GM12891 (cell line): ENCODE measurements at places on chromosomes 1 and 21.

DNA sequence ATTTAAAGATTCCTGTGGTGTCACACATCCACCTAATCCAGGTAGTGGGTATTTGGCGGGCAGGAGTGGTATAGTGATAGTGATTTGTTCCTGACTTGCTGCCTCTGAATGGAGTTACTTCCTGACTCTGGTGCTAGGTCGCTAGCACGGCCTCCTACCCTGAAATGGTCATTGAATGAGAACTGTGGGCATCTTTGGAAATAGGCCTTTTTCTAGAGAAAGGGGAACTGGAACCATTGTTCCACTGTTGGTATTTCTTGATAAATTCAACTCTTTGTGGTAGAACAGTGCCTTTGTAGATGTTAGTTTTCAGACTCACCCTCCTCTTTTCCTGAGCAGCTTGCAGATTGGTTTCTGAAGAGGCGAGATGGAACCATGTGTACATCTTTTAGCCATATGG is 1.5 kb downstream of the QSOX1 start:
- DNase-seq, result no peak

DNA sequence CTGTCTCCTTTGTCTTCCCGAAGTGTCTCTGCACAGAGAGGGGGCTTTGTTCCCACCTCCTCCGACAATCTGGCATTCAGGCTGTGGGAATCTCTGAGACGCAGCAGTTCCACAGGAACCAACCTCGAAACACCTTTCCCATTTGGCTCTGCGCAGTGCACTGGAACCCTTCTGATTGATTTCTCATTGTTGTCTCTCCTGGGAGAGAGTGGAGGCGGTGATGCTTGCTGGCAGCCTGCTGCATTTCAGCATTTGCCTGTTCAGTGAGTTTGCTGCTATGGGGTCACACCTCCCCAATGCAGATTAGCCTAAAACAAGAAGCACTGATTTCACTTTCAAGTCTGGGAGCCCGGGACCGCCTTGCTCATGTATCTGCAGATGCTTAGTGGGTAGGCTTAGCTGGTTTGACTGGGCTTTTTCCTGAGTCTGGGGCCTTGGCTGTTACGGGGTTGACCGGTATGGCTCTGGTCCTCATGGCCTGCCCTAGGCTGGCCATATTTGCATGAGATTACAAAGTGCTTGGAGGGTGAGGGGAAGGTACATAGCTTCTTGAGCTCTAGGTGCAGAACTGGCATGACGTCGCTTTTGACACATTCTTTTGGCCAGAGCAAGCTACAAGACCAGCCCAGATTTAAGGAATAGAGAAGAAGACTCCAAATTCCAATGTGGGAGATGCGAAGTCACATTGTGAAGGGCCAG is 695.3 kb downstream of the PTPRU start:
- no peak for DNase-seq

GRCh38 chr1:153636312-153636711 is 2.4 kb downstream of the CHTOP start:
- no peak for DNase-seq

DNA sequence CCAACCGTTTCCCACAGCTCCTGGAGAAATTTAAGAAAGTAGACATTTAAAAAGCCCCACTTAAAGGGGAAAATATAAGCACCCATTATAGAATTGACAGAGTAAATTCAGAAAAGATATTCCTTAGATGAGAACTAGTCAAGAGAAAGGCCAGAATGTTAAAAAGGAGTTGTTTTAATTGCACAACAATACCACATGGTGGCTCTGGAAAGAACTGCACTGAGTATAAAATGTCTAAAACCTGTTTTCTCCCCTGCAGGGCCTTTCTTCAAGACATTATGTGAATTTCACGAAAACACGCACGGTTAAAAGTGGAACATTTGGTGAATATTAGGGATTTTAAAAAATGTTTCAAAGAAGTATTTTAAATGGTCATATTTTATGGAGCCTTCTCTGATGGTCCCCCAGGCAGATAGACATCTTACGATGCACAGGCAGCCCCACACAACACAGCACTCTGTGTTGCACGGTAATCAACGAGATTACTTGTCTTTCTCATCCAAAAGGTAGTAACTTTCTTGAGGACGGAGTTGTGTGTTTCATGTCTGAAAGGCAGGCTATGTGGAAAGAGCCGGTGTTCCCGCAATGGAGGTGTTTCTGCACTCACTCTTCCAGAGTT is 101.9 kb downstream of the PRRX1 start:
- no peak for DNase-seq

DNA sequence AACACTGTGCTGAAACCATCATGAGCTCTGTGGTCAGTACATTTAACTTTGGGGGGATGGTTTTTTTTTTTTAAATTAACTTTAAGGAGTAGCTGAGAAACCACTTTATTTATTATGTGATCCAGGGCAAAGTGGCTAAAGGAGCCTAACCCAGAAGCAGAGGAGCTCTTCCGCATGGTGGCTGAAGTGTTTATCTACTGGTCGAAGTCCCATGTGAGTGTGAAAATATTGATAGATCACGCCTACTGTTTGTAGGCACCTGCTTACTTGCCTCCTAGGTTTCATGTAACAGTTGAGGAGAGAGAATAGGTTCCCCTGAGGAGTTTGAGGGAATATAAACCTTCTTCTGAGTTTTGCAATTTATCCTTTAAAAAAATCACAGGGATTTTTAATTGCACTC is 181.4 kb downstream of the ZP4 start:
- DNase-seq, result no peak

DNA sequence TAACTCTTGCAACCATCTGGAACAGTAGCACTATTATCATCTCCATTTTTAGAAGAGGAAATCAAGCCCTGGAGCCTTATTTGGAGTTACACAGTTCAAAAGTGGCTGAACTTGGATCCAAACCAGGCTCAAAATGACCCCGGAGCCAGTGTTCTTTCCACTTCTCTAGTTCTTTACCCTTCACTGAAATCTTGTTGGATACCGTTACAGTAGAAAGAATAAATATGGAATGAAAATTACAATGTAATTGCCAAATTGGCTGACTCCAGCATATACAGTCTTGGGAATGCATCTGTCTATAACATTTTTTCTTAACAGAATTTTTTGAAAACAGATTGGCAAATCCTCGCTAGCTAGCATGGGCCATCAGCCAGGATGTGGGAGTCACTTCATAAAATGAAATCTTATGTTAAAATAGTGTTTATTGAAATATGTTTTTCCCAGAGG is 261.4 kb downstream of the CTH start:
- DNase-seq, result no peak

DNA sequence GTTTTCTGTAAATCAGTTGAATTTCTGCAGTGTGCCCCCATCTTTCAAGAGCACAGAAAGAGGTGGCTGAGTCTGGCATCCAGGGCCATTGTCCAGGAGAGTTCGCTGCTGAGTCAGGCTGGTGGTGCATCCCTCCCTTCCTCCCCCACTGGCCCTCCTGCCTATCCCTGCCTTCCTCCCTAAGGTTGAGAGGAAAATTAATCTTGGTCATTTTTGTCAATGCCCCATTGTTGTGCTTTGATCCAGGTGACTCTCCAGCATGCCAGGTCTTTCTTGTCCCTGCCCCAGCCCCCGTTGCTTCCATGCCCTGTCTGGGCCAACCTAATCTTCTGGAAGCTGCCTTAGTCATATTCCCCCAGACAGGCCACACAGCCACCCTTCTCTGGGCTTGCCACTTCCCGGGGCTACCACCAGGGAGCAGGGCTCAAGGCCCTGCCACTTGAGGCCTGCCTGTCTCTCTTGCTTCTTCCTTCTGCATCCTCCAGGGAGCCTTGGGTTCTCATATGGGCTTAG is 26.6 kb downstream of the PROK1 start:
- DNase-seq, result no peak

GRCh38 chr21:46503922-46504550 is 45.3 kb downstream of the DIP2A start:
- no peak for DNase-seq

DNA sequence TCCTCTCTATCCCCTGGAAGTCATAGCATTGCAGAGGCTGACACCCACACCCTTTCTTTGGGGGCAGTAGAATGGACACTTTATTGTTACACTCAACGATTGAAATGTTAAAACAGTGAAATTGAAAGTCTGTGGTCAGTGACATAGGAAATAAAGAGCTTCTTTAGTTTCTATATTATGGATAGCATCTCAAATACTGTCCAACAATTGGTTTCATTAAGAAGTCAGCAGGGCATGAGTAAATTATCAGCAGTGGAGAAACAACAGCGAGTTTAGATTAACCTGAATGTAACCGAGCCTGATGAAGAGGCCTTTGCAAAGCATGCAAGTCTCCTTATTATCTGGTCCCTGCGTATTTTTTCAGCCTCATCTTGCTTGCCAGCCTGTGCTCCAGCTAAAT is 350.7 kb downstream of the NTNG1 start:
- DNase-seq, result no peak

- no peak for DNase-seq
Observed at GRCh38 chr1:65832296-65832695, 39.6 kb downstream of the PDE4B start.

DNA sequence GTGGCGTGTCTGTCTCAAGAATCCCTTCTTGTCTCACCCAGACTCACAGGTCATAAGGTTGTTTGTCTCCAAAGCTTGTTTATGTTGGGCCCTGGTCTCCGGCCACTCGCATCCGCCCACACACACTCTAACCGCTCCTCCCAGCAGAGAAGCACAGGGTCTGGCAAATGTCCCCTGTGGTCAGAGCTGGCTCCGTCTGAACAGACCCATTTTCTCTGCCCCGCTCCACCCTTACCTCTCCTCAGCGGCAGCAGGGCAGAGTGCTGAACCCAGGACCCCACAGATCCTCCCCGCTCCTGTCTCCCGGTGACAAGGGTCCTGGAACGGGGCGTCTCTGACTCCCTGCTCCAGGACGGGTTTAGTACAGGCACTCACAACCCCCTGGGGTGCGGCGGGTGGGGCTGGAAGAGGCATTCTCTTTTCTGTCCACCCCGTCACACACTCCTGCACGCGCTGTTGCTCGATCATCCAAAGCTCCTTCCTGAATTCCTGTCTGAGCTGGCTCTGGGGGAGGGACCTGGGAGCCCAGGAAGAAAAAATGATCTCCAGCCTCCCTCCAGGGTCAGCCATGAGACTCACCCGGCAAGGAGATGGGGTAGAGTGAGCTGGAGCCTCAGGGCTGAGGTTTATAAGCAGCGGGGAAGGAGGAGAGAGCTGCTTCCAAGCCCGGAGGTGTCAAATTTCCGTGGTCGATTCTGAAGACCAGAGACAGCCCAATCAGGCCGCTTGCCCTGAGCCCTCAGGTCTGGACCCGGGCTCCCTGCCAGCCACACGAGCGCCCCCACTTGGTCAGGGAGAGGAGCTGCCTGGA is at the start of gene S100A13:
TSS of gene S100A13 (minus strand) at position 602 of the 811 bp plus-strand sequence. CDS start 1,033 bp downstream, outside the sequence.
- DNase-seq, result peak; percentile 69

GRCh38 chr1:41728403-41729202 is 190.1 kb downstream of the HIVEP3 start:
- DNase-seq, result peak; percentile 67

DNA sequence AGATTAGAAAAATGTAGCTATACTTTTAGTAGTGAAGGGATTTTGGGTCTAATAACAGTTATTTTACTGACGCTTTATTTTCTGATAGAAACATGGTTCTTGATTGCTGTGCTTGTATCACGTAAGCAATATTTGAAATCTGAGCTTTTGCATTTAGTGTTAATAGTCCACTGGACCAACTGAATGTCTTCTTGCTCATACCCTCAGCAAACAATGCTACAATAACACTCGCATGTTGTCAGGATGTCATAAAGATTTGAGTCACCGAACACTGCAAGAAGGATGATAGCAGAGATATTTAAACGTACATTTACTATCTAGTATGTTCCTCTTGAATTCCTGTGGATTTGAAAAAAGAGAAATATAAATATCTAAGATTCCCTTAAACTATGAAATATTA is 7.5 kb downstream of the DYRK1A start:
- no peak for DNase-seq

GRCh38 chr1:84407958-84408422 is 9.7 kb downstream of the DNASE2B start:
- DNase-seq, result no peak

GRCh38 chr1:243991650-243992049 is 59.4 kb upstream of the ZBTB18 start:
- DNase-seq, result no peak

GRCh38 chr1:93056214-93056613 is 22.9 kb upstream of the MTF2 start:
- no peak for DNase-seq

- DNase-seq, result no peak
Observed at GRCh38 chr1:198275597-198275996, 118.8 kb downstream of the NEK7 start.

- no peak for DNase-seq
Observed at GRCh38 chr1:81209461-81209860, 591.3 kb upstream of the ADGRL2 start.

GRCh38 chr1:187010571-187011309 is 182.0 kb downstream of the PLA2G4A start:
- no peak for DNase-seq
